Stimulated activated CD8-positive, alpha-beta memory T cell treated with anti-CD3 and anti-CD28 coated beads, Interleukin-15, amount 100 ng/mL, for 24 hours (primary cell): ENCODE measurements at places on chromosomes 6 and 20.

- DNase-seq, result no peak
Measured at GRCh38 chr6:156762547-156762946, 14.6 kb upstream of the ARID1B start.

DNA sequence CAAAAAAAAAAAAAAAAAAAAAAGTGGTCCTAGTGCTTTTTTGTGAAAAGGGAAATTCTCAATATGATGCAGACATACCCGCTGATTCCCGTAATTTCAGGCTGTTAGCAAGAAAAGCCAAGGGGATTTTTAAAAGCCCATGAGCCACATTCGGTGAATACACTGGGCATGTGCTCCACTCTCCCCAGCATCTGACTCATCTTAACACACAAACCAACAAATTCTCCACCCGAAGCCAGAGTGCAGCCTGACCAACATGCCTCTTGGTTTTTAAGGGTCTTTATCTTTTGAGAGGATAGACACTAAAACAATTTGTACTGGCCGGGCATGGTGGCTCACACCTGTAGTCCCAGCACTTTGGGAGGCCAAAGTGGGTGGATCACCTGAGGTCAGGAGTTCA, 45.5 kb upstream of the CD83 start:
- DNase-seq, result no peak

- DNase-seq, result no peak
Measured at GRCh38 chr20:53468587-53468986, 125.1 kb downstream of the ZNF217 start.

DNA sequence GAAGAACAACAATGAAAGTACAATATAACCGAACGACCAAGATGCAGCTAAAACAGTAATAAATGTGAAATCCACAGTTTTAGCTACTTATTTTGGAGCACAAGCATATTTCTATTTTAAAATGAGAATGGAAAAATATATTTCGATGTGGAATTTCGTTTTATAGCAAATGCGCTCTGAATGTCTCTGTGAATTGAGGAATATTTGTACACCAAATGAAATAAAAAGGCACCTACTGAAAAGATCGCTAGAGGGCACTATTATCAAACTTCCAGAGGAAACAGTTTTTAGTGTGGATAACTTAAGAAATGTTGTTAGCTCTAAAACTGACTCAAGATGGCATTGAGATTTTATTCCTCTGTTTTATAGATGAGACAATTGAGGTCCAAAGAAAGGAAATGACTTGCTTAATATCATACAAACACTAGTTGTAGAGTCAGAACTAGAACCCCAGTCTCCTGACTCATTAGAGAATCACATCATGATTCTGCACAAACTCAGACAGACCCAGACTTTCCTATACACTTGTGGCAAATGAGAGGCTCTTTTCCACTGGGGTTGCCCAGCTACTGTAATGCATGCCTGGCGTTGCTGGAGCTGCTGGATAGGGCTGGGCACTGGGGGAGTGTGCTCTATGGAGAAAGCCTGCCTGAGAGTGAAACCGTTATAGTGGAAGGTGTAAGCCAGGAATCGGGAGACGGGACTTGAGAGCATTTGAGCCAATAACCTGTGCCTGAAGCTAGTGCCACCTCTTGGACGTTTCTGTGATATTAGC, 51.9 kb downstream of the GCLC start:
- no peak for DNase-seq

DNA sequence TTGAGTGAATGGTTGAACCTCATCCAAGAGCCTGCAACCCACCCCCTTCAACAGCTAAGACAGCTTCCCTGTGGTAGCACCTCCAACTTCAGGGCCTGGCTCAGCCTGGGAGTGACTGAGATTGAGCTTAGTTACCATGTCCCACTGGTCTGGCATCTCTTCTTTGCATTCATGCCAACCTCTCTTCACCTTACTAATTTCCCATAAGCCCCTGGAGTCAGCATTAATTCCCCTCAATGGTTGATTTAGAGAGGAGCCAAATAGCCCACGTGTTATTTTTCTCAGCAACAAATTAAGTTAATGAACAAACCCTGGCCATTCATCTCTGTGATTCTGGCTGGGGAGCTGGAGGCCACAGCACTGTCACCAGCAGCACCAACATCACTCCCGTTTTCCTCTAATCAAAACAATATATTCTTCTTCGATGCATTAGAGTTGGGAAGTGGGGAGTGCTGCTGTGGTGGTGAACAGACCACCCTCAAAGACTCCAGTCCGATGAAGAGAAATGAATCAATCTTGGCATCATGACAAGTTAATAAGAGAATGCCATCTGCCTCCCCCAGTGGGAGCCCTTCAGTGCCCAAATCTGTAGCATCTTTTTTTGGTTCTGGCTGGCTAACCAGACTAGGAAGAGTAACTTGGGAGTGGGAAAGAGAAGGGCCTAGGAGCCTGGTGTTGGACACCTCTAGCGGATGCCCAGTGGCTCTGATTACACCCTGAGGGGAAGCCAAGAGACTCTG, 316.9 kb upstream of the RNF24 start:
- DNase-seq, result no peak

DNA sequence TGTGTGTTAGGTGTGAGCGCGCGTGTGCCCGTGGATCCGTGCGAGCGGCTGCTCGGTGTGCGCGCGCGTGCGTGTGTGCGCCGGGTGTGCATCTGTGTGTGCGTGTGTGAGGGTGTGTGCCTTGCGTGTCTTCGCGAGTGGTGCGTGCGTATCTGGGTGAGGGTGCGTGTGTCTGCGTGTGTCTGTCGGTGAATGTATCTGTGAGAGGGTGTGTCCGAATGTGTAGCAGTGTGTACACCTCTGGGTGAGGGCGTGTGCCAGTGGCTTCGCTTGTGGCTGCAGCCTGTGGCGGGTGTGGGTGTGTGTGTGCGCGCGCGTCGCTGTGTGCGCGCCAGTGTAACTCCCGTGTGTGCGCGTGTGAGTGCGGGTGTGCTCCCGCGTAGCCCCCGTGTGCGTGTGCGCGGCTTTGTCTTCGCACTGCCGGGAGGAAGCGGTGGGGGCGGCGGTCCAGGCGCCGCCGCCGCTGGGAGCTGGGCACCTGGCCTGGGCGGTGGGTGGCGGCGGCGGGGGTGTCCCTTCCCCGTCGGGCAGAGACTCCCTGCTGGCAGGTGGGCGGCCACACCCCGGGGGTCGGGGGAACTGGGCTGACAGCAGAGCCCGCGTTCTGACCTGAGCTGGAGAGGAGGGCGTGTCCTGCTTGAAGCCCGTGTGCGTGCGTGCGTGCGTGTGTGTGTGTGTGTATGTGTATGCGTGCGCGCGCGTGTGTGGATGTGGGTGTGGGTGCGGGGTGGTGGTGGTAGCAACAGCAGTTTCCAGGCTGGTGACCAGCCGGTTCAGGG, 61.3 kb upstream of the EPB41L1 start:
- DNase-seq, result peak; percentile 6

DNA sequence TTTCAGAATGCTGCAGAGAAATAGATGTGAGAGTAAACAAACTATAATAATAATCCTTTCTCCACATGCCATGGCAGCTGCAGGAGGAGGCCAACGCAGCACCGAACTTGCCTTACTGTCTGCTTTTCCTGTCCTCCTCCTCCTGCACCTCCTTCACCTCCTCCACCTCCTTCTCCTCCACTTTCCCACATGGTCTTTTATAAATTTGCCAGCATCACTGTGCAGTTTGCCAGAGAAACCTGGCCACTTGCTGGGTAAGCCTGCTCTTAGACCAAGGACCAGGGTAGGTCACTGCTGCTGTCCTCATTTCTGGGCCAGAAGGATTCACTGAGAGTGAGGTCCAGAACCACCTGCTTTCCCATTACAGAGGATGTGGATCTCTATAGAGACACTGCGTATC, 8.7 kb downstream of the SGK1 start:
- no peak for DNase-seq

DNA sequence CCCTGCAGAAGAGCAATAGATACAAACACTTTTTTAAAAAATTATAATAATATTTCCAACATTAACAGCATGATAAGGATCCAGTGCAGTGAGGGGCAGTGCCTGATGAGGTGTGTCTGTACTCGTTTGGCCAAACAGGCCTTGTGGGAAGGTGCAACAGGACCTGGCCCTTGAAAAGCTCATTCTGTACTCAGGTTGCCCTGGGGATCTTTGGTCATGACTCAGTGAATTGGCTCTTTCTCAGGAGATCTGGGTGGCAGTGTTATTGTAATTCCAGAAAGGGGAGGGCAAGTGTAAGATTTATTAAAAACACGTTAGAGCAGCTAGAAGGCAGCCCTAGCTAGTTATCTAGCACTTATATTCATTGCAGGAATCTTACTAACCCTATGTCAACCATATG, 2.9 kb upstream of the SPINT3 start:
- no peak for DNase-seq

- DNase-seq, result no peak
Measured at GRCh38 chr6:150894191-150894744, 28.8 kb downstream of the MTHFD1L start.

DNA sequence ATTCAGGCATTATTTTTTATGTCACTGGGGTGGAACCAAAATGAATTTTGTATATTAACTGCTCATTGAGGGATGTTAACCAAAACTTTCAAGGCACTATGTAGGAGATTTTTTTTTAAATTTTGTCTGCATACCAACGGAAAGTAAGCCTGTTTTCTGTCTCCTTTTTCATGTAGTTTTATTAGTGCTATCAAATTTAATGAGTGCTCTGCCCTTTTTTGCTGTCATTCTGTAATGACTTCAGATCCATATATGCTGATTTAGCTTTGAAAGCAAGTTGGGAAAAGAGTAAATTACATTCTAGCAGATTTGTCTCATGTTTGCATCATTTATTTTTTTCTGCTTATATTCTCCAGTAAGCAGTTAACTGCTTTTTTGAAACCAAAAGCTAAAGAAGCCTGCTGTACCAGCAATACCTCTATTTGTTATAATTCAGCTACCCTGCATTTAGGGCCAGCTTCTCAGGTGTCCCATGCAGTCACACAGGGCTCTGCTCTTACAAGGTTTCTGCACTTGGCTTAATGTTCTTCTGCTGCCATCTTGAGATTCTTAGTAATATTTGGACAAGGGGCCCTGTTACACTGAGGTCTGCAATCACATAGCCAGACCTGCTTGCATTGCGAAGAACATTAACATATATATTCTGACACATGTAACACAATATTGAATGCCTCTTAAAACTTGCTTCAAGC, 429.0 kb downstream of the UTRN start:
- DNase-seq, result no peak

DNA sequence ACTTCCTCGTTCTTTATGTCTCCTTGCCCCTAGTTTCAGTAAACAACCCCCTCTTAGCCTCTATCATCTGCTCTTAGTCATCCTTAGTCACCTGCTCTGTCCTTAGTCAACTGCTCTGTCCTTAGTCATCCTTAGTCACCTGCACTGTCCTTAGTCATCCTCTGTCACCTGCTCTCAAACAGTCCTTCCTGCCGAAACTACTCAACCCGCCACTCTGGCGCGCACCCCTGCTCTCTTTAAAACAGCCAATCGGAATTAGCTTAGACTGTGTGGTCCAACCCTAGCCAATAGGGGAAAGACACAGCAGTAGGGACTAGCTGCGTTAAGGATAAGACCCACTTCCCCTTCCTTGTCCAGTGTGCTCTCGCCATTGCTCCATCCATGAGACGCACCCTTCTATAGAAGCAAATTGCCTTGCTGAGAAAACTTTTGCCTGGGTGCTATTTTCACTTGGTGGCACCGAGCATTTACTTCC, 73.9 kb downstream of the BACH2 start:
- no peak for DNase-seq

- DNase-seq, result no peak
Measured at GRCh38 chr6:45462190-45463134, 84.7 kb upstream of the SUPT3H start.

GRCh38 chr6:155067956-155068615, 73.0 kb downstream of the TIAM2 start:
- no peak for DNase-seq

GRCh38 chr6:7900621-7901020, 10.0 kb downstream of the TXNDC5 start:
- no peak for DNase-seq

DNA sequence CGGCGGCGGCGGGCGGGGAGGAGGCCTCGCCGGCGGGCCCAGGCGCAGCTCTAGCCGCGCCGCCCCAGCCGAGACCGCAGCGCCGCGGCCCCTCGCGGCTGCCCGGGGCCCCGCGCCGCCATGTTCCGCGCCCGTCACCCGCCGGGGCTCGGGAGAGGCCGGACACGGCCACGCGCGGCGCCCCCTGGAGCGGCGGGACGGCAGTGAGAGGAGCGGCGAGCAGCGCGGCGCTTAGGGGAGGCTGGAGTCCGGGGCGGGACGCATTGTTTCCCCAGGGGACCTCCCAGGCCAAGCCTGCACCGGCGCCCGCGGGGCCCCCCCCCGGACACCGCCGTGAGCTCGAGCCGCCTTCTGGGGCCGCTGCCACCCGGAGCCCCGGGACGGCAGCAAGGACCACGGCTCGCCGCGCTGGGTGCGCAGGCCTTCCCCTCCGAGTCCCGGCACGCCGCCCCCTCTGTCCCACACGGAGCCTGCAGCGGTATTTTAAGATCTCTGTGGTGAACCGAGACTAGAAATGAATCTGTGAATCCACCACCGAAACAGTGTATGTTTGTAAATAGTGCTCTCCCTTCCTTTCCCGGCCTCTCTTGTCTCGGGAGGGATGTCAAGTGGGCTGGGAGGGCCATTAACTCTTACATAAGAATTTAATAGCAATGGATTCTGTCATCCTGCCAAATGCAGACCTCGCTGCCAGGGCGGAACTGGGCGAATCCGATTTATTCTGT, 424 bp upstream of the KIF13A start:
- DNase-seq, result no peak

GRCh38 chr20:6341491-6341890, 218.7 kb upstream of the FERMT1 start:
- DNase-seq, result no peak

GRCh38 chr6:164283574-164283973, 869.1 kb downstream of the QKI start:
- no peak for DNase-seq

DNA sequence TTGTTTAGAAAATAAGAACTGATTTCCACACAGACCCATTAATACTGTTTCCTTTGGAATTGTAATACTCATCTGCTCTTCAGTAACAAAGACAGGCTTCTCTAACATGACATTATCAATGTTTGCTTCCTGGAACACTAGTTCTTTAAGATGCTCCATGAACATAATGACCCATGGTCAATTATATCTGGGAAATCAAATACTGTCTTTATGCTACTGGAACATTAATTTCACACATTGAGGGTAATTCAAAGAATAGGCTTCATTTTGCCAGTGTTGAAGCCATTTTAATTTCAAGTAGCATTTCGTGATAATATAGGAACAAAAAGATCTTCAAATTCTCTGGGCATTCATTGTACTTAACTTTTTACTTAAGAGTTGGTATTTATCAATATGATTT, 80.9 kb downstream of the OPN5 start:
- DNase-seq, result no peak

- DNase-seq, result no peak
Measured at GRCh38 chr6:35757456-35758123, 18.8 kb upstream of the CLPSL2 start.

GRCh38 chr20:46700481-46700880, 9.0 kb upstream of the SLC2A10 start:
- no peak for DNase-seq

GRCh38 chr6:85670573-85670972, 27.9 kb upstream of the SYNCRIP start:
- DNase-seq, result no peak

- DNase-seq, result no peak
Measured at GRCh38 chr6:74891349-74891831, 314.5 kb downstream of the COL12A1 start.

GRCh38 chr6:115765966-115766365, 294.7 kb downstream of the FRK start:
- DNase-seq, result no peak
